ENCODE measurements at places on chromosomes 6 and 20.
A peak's percentile ranks its signal among the peaks of the same experiment; 100 is the strongest.

DNA sequence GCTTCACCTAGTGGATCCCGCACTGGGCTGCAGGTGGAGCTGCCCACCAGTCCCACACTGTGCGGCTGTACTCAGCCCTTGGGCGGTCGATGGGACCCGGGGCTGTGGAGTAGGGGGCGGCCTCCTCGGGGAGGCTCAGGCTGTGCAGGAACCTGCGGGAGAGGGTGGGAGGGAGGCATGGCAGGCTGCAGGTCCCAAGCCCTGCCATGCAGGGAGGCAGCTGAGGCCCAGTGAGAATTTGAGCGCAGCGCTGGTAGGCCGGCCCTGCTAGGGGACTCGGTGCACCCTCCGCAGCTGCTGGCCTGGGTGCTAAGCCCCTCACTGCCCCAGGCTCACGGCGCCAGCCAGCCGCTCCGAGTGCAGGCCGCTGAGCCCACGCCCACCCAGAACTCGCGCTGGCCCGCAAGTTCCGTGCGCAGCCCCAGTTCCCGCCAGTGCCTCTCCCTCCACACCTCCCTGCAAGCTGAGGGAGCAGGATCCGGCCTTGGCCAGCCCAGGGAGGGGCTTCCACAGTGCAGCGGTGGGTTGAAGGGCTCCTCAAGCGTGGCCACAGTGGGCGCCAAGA lies 1407.6 kb downstream of the EPHA7 start:
- no peaks in the 10 kb centered on the region for H3K4me1 ChIP-seq
- no peak overlapping the region for H3K27ac ChIP-seq
- no peak for DNase-seq
- H3K36me3 ChIP-seq, result no peaks in the 10 kb centered on the region
- no peak overlapping the region for H3K4me3 ChIP-seq

DNA sequence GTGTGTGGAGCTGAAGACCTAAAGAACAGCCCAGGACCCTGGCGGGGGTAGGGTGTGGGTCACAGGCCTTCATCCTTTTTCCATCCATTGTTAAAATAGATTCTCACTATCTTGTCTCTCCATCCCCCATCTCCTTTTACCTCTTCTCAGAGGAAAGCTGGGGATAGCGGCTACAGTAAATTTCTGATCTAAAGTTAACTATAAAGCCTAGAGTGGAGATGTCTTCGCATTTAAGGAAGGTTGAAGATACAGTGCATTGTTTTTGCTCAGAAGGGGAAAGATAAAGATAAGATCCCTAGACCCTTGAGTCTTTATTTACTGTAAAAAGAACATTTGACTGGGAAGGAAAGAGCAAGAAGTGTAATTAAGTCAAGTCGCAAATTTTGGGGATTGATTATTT lies 8.6 kb downstream of the FOXA2 start:
- H3K27ac ChIP-seq, result no peak overlapping the region
- no peak for DNase-seq
- H3K4me1 ChIP-seq, result no peaks in the 10 kb centered on the region
- no peak overlapping the region for H3K4me3 ChIP-seq
- H3K36me3 ChIP-seq, result no peaks in the 10 kb centered on the region
- peaks cover 35% of the 10 kb centered on the region for H3K27me3 ChIP-seq

GRCh38 chr20:2799688-2800520 lies 523 bp downstream of the CPXM1 start:
- no peak for DNase-seq
- no peaks in the 10 kb centered on the region for H3K36me3 ChIP-seq
- H3K27me3 ChIP-seq, result peaks cover 45% of the 10 kb centered on the region
- H3K4me1 ChIP-seq, result peaks cover 18% of the 10 kb centered on the region
- peak overlapping the region; percentile 75 for H3K4me3 ChIP-seq

- DNase-seq, result no peak
- H3K4me1 ChIP-seq, result no peaks in the 10 kb centered on the region
- no peak overlapping the region for H3K4me3 ChIP-seq
- no peaks in the 10 kb centered on the region for H3K27me3 ChIP-seq
- H3K36me3 ChIP-seq, result no peaks in the 10 kb centered on the region
Measured at GRCh38 chr6:129212081-129212480, 329.1 kb downstream of the LAMA2 start.

GRCh38 chr6:157831424-157832249 lies 8.6 kb downstream of the SNX9 start:
- H3K4me3 ChIP-seq, result peak overlapping the region; percentile 33
- H3K27me3 ChIP-seq, result no peaks in the 10 kb centered on the region
- H3K27ac ChIP-seq, result no peak overlapping the region
- peaks cover 15% of the 10 kb centered on the region for H3K36me3 ChIP-seq
- H3K4me1 ChIP-seq, result peaks cover 35% of the 10 kb centered on the region

DNA sequence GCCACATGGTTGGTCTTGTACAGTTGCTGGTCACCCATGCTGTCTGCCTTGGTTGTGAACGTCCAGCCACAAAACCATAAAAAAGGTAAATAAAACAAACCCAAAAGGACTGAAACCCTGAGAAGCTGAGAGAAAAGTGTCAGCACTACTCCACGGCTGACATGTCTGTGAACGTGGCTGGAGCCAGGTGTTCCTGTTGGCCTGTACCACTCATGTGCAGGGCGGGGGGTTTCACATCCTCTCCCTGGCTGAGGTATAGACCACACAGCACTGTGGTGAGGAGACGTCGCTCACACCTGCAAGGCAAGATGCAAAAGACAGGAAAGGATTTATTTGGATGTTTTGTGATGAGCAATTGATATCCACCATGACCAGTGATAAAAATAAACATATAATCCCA lies 51.9 kb upstream of the MRPS10 start:
- DNase-seq, result peak; percentile 34
- peak overlapping the region; percentile 12 for H3K4me3 ChIP-seq
- no peaks in the 10 kb centered on the region for H3K36me3 ChIP-seq
- peaks cover 17% of the 10 kb centered on the region for H3K4me1 ChIP-seq
- no peaks in the 10 kb centered on the region for H3K27me3 ChIP-seq

GRCh38 chr6:128557081-128557480 lies 36.7 kb upstream of the PTPRK start:
- no peak overlapping the region for H3K27ac ChIP-seq
- no peak for DNase-seq
- H3K4me3 ChIP-seq, result no peak overlapping the region
- H3K27me3 ChIP-seq, result no peaks in the 10 kb centered on the region
- H3K36me3 ChIP-seq, result no peaks in the 10 kb centered on the region

DNA sequence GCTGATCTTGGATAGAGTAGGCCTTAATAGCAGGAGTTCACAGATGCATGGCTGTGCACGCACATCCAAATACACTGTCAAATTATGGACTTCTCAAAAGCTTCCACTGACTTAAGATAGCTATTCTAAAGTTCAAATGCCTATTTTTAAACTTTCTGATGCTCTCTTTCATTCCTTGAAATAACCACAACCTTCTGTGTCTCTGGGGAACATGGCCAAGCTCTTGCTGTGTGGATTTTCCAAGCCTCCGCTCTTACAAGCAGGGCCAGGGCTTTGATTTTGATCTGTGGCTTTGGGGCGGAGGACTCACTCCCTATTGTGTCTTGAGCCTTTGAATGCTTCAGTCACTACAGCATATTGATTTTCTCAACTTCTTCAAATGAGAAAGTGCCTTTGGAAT lies 35.7 kb upstream of the SNRPB2 start:
- H3K4me1 ChIP-seq, result no peaks in the 10 kb centered on the region
- H3K27me3 ChIP-seq, result peaks cover 18% of the 10 kb centered on the region
- H3K36me3 ChIP-seq, result no peaks in the 10 kb centered on the region
- DNase-seq, result no peak
- H3K27ac ChIP-seq, result no peak overlapping the region

Data from memory B cell (primary cell).